ENCODE measurements at places on chromosomes 2 and 18. TPM values are rescaled to one million over a fixed set of nuclear protein-coding genes. Genes with fewer than 3 reads are reported as not detected.

DNA sequence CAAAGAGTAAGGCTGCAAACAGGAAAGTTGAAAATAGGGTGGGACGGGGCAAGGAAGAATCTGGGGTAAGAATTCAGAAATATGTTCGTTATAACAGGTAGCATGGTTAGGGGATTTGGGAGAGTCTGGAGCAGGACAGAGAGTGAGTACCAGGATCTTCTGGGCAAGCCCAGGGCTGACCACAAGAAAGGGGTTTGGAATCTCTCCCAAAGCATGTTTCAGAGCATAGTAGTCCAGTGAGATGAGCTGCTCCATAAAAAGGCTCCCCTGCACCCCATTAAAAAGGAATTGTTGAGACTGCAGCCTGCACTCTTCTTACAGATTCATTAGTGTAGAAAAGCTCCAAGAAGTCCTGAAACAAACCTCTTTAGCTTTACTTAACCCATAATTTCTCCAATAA is 291.1 kb downstream of the MTX2 start:
- no peak for DNase-seq

DNA sequence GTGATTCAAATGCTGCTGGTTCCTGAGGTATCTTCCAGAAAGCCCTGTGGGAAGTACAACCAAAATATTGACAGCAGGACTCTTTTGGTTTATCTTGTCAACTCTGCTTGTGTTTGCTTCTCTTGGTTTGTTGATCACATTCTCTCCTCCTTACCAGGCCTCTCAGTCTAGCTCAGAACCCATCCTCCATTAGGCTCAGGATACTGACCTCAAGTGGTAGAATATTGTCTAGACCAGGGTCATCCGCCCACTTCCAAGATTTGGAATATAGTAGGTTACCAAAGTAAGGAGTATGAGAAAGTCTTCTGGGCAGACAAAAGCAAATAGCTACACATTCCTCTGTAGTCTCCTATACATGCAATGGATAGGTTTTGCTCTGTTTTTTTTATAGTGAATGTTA is 56.6 kb downstream of the XIRP2 start:
- DNase-seq = no peak

GRCh38 chr2:133718688-133719201 is 150.5 kb upstream of the NCKAP5 start:
- DNase-seq = no peak

LRATD1 gene
- total RNA-seq = not detected

Measured in CD4-positive, alpha-beta T cell (primary cell).